Omental fat pad (tissue), 4 donors: ENCODE measurements at places on chromosomes 1 and 21. TPM values are rescaled to one million over a fixed set of nuclear protein-coding genes. Genes with fewer than 3 reads are reported as not detected.

Gene PLA2G2F
- total RNA-seq: not detected

Gene RHBG
- not detected for total RNA-seq

Gene TRAF3IP3
- total RNA-seq: 2.5 TPM

Gene USH2A
- not detected for total RNA-seq

Gene FCRLA
- not detected for total RNA-seq

Gene LORICRIN
- not detected for total RNA-seq

Gene SLC6A9
- 7.4 TPM for total RNA-seq

Gene DNAJC11
- total RNA-seq: 50.9 TPM

Gene SGIP1
- 5.8 TPM for total RNA-seq

Gene LYPD8
- total RNA-seq: not detected

Gene BCAS2
- total RNA-seq: 32.8 TPM

Gene PCP4
- 5.1 TPM for total RNA-seq
